ENCODE measurements at places on chromosomes 2 and 18. TPM values are rescaled to one million over a fixed set of nuclear protein-coding genes. Genes with fewer than 3 reads are reported as not detected.

The PJVK gene
- total RNA-seq = 4.5 TPM

The TUBA4B gene
- total RNA-seq = not detected

The OXER1 gene
- 0.54 TPM for total RNA-seq

The GORASP2 gene
- total RNA-seq = 69.8 TPM

The BOLL gene
- not detected for total RNA-seq

The CPO gene
- not detected for total RNA-seq

The POMC gene
- 7.8 TPM for total RNA-seq

The SERPINB13 gene
- total RNA-seq = not detected

The QPCT gene
- total RNA-seq = 1.5 TPM

The KLHL41 gene
- total RNA-seq = not detected

The UGT1A10 gene
- not detected for total RNA-seq

The ANTXR1 gene
- not detected for total RNA-seq

The DNER gene
- not detected for total RNA-seq

The DQX1 gene
- 0.29 TPM for total RNA-seq

The GBX2 gene
- not detected for total RNA-seq

The MROH2A gene
- total RNA-seq = not detected

The RBM44 gene
- 2.4 TPM for total RNA-seq

The IL1RL1 gene
- total RNA-seq = 1.0 TPM

The TGFBRAP1 gene
- 15.9 TPM for total RNA-seq

The FNDC4 gene
- not detected for total RNA-seq

The C1QL2 gene
- total RNA-seq = not detected

The HAAO gene
- total RNA-seq = 3.1 TPM

The AOX1 gene
- total RNA-seq = 0.49 TPM

The GATA6 gene
- not detected for total RNA-seq

The SULT1C4 gene
- total RNA-seq = not detected

The CRYBA2 gene
- total RNA-seq = not detected

The LYPD1 gene
- not detected for total RNA-seq

The ZNF396 gene
- 0.86 TPM for total RNA-seq

The CGREF1 gene
- total RNA-seq = 15.8 TPM

The CHST9 gene
- total RNA-seq = not detected

The FECH gene
- total RNA-seq = 21.1 TPM

The GREB1L gene
- not detected for total RNA-seq

All from activated naive CD4-positive, alpha-beta T cell treated with anti-CD3 and anti-CD28 coated beads, Interleukin-2, amount 50 U/mL, for 72 hours (primary cell).